ENCODE measurements at places on chromosomes 12 and 14.
A peak's percentile ranks its signal among the peaks of the same experiment; 100 is the strongest.

- peak; percentile 55 for DNase-seq
These were observed 286.9 kb upstream of the PRKD1 start for GRCh38 chr14:30214461-30215090.

DNA sequence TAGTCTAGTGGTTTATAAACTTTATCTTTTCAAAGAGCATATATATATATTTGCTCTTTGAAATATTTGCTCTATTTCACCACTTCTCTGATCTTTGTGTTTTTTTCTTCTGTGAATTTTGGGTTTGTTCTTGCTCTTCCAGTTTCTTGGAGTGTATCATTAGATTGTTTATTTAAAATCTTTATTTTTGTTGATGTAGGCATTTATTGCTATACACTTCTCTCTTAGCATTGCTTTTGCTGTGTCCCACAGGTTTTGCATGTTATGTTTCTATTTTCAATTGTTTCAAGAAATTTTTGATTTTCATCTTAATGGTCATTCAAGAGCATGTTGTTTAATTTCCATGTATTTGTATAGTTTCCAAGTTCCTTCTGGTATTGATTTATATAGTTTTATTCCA is 69.1 kb downstream of the BRMS1L start:
- no peak for DNase-seq

- DNase-seq = no peak
These were observed 336.1 kb downstream of the MED13L start for GRCh38 chr12:115941362-115941761.

DNA sequence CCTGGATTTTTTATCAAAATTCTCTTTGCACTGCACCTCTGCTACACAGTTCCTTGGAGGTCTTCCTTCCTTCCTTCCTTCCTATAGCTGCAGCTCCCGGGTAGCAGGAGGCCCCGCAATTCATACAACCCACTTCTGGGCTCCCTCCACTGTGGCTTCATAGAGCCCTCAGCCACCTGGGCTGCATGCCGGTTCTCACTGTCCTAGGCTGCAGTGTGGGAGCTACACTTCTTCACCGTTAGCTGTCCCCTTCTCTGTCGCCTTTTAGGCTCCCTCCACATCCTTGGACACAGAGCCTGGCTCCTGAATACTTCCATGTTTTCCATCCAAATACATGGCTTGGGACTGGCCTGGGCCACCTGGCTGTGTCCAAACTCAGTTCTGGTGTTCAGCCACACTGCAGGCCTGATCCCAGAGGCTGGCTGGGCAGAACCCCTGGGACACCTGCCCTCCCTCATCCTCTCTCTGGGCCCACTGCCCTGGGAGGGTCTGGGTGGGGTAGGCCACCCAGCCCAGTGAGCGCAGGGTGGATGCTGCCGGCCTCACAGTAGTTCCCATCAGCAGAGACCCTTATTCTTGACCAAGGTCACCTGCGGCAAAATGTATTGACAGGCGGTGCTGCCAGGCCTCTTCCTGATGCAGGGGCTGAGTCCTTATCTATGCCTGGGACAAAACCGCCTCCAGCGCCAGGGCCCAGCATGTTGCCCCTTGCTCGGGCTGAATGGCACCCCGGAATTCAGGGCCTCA is 1.7 kb downstream of the SERPINA10 start:
- no peak for DNase-seq

GRCh38 chr14:53010193-53011040 is 59.6 kb upstream of the FERMT2 start:
- no peak for DNase-seq

- no peak for DNase-seq
These were observed 42.3 kb downstream of the BCL11B start for GRCh38 chr14:99229654-99230207.

DNA sequence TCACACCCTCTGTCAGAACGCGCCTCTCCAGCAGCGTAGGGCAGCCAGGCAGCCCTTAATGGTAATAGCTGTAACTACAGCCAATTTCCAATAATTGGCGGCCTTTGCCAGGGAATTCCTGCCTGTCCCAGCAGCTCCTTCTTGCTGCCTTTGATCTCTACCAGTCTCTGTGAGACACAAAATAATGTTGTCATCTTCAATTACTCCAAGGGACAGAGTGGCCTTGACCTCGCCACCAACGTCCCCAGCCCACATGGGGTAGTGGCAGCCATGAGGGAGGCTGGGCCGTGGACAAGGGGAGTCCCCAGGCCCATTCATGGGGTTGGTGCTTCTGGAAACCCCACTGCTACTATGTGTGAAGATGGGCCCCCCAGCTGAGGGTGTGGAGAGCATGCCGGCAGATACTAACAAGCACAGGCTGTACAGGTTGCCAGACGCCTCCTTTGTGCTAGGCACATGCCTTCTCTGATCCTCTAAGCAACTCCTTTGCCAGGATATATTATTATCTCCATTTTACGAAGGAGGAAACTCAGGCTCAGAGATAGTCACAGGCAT is 17.4 kb upstream of the CLMN start:
- DNase-seq = no peak

DNA sequence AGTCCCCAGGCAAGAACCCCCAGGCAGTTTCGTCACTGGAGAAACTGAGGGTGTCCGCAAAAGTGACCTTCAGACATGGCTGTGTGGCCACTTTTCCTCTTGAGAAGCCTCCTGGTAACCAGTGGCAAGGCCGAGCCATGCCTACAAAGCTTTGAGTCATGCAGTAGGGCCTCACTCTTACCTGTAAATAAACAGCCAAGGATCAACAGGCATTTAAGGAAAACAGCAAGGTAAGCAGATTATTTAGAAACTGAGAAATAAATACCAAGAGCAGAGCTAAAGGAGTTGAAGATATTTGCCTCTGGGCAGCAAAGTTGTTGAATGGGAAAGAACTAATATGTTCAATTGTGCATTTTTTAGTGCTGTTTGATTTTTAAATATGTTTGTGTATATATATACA is 141.0 kb upstream of the BCL2L14 start:
- DNase-seq = no peak

- no peak for DNase-seq
These were observed 218.1 kb downstream of the KSR2 start for GRCh38 chr12:117750657-117751056.

DNA sequence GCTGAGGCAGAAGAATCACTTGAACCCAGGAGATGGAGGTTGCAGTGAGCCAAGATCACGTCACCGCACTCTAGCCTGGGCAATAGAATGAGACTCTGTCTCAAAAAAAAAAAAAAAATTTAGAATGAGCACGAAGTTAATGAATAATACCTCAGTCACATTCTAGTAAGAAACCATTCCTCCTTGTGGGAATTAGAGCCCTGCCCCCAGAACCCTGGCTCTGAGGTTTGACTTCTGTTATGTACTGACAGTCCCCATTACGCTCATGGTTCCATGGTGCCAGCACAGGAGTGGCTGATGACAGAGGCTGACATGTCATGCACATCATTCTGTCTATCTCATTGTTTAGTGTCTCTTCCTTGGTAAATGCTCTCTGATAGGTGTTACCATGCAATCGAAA is 132.6 kb upstream of the FGD4 start:
- DNase-seq = no peak

DNA sequence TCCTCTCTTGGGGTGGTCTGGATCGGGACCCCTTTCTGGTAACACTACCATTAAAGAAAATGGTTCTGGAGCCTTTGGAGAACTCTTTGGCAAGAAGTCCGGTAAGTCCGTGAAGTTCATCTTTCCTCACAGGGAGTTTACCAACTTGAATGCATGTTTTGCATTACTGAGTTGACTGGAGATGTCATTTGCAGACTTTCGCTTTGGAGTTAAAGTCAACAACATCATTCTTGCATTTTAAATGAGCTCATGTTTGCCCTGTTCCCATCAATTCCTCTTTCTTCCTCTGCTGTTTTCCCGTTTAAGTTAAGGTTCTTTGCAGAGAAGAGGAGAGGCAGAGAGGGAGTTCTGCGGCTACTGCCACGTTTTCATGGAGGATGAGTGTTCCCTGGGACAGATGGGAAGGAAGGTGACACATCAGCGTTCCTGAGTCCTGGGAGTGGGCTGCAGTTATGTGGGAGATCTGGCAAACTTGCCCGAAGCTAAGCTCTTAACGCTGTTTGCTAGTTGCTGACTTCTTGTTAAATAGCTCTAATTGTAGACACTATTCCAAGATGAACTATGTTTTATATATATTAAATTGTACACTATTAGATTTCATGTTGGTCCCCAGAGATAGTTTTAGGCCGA is 18.8 kb upstream of the PRICKLE1 start:
- DNase-seq = no peak

- DNase-seq = no peak
These were observed 290.7 kb upstream of the TMPO start for GRCh38 chr12:98224584-98225221.

DNA sequence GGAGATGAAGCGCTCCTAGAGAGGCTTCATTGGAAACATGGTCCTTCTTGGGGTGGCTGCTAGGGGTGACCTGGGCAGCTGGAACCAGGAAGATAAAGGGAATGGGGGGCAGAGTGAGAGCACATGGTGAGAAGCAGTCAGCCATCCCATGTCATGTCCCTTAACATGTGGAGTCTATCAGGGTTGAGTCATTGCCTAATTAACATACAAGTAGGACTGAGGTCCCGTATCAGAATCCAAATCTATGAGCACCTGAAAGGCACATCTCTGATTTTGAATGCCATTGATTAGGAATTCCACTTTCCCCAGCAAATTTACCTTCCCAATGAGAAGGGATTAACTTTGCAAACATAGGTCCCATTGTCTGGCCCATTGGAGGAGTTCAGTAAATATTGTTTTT is 20.3 kb upstream of the PPP1R1A start:
- DNase-seq = no peak

Data from hematopoietic multipotent progenitor cell treated with erythropoietin and hydrocortisone succinate and interleukin-3 and kit ligand, for 8 days (in vitro differentiated cells).